ENCODE measurements at places on chromosomes 4 and X.

- DNase-seq, result no peak
These were observed 5.2 kb upstream of the RBMXL3 start for GRCh38 chrX:115183980-115184379.

DNA sequence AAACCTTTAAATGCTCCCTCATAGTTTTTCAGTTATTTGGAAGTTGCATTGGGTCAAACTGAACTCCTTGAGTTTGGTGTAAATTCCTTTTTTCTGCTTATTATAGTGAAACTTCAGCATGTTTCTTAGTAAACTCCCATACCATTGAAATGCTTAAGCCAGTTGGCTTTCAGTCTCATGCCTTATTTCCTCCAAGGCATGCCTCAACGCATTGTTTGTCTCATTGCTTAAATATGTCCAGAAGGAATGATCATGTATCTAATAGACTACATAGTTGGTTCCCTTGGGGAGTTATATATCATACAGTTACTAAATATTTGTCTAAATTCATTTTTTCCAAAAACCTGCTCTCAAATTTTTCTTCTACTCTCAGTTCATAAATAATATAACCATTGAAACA lies 114.0 kb downstream of the STOX2 start:
- no peak for DNase-seq

GRCh38 chr4:17578482-17578891 lies 1.5 kb downstream of the LAP3 start:
- no peak for DNase-seq

- no peak for DNase-seq
These were observed 44.1 kb upstream of the FAT1 start for GRCh38 chr4:186767794-186768193.

DNA sequence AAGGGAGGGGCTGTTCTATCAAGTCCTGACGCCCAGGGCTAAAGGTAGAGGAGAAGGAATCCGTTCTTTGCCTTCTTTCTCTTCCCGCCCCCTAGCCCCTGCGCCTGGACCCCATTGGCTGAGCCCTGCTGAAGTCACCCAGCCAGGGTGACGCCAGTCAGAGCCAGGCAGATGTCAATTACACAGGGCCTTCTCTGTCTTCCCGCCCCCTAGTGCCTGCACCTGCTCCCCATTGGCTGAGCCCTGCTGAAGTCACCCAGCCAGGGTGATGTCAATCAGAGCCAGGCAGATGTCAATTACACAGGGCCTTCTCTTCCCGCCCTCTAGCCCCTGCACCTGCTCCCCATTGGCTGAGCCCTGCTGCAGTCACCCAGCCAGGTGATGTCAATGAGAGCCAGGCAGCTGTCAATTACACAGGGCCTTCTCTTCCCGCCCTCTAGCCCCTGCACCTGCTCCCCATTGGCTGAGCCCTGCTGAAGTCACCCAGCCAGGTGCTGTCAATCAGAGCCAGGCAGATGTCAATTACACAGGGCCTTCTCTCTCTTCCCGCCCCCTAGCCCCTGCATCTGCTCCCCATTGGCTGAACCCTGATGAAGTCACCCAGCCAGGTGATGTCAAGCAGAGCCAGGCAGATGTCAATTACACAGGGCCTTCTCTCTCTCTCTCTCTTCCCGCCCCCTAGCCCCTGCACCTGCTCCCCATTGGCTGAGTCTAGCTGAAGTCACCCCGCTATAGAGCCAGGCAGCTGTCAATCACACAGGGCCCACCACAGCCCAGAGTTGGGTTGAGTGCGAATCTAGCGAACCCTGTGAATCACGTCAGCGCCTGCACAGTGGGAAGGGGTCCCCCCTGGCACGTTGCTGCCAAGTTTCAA lies 46.4 kb downstream of the ASMT start:
- DNase-seq, result no peak

DNA sequence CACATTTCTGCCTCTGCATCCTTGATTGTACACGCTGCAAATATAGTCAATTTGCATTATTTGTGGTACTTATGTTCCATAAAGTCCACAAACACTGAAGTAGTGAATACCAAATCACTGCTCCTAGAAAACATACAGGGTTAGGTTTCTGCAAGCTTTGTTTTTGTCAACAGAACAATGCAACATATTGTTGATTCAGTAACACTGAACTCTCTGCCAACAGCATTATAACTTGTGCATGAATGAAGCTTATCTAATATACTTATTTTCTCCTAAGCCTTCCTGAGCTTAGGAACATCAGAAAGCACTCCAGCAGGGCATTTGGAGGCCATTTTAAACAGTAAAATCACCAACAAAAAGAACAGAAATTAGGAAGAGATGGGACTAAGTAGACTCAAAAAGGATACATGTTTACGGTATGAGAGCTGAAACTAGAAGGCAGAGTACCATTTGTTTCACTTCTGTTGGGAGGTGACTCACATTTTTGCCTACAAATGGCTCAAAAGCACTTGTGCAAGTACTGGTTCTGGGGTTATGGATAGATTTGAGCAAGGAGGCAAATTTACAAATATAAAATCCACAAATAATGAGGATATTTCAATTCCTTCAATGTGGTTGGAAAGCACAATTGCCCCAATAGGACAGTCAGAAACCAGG lies 14.1 kb downstream of the COX18 start:
- DNase-seq, result no peak

DNA sequence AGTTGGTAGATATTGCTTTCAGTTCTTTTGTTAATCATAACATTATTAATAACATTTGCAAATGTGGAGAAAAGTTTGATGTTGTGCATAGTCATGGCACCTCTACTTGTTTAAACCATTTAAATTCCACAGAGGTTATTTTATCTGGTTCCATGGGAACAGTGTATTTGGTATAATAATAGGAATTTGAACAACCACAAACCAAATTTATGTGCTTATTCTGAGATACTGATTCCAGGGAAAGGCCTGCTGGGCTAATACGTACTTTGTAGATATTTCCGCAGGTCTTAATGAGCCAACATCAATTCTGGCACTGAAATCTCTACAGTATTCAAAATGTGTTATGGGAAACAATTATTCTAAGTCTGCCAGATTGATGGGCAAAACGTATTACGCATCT lies 319.0 kb downstream of the DKK2 start:
- no peak for DNase-seq

- DNase-seq, result no peak
These were observed 36.0 kb downstream of the RTL9 start for GRCh38 chrX:110394651-110395050.

DNA sequence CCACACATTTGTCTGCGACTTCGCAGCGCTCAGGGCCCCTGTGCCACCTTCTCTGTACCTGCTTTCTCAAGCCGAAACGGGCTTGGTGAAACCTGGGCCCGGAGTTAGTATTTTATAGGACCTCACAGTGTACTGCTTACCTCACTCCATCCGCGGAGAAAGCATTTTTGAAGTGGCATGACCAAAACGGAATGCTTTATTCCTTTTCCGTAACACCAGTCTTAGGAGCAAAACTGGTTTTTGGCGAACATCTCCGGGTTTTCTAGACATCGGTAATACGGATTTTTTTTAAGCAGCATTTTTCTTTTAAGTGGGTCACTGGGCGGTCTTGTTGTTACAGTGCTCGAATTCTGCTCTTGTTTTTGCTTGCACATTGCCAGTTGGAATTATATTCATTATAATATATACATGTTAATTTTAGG lies 3.6 kb downstream of the ZIC3 start:
- DNase-seq, result no peak
